ENCODE measurements at places on chromosomes 4 and X.
A peak's percentile ranks its signal among the peaks of the same experiment; 100 is the strongest.

GRCh38 chr4:83248486-83248885 lies 36.1 kb downstream of the COQ2 start:
- no peak for DNase-seq

- no peak for DNase-seq
These were observed 5.1 kb downstream of the PSAPL1 start for GRCh38 chr4:7429601-7430078.

- DNase-seq: no peak
These were observed 149.1 kb downstream of the GRXCR1 start for GRCh38 chr4:43041632-43042031.

- DNase-seq: no peak
These were observed 123.9 kb downstream of the ANTXR2 start for GRCh38 chr4:79949178-79949577.

DNA sequence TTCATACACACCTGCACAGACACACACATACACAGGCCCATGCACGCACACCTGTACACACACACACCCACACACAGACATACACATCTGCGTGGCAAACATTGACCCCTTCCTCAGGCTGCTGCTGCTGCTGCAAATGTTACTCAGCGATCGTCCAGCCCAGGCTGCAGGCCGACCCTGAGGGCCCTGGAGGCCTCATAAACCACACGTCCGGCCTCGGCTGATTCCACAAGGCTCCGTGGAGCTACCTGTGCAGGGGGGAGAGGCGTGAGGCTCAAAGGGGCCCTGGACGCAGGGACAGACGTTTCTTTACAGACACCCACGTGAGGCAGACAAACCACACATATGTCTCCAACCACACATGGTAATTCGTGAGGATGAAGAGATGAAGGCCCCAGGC lies 53.9 kb upstream of the PPP2R3B start:
- DNase-seq: no peak

DNA sequence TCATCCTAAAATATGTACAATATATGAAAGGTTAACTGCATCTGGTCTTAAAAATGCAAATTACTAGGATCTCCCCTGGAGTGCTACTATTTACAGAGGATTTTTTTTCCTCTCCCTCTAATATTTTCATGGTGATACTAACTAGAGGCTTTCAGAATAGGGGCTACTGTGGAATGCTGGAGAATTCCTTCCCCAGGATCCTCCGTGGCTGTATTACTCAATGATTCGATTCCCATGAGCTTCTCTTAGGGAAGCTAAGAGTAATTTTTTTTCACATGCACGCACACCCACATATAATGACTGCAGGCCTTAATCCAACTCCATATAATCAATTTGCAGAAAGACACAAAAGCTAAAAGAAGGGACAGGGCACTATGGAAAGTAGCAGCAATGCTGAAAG lies 184.7 kb downstream of the ARHGAP6 start:
- DNase-seq: no peak

DNA sequence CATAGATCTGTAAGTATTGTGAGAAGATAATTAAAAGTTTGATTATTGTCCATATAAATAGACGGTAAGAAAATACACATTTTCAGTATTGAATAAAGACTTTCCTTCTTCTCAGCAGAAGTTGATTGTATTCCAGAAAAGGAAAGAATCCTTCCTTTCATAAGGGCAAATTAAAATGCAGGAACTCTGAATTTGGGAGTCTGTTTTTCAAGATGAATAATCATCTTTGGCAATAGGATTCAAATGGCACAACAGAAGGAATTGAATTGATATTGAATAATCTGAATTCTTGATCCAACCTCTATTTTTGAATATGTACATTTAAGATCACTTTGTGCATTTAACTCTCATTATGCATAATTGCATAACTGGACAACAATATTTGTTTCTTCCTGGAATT lies 149.3 kb downstream of the DMD start:
- no peak for DNase-seq

DNA sequence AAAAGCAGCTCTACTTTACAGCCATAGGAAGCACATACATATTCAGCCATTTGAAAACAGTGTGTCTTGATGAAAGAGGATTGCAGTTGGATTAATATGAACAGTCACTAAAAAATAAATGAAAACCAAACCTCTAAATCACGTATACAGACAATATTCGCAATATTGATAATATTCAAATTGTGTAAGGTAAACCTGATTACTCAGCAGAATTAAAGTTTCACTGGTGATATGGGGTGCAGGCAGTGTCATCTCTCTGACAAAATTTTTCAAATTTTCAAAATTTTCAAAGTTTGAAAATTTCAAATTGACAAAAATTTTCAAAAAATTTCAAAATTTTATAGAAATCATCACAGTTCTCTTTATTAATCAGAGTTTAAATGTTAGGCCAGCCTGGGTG lies 55.7 kb downstream of the FAT4 start:
- no peak for DNase-seq

GRCh38 chrX:121571333-121571732 lies 523.9 kb downstream of the GLUD2 start:
- no peak for DNase-seq

GRCh38 chrX:38891641-38892413 lies 90.6 kb downstream of the MID1IP1 start:
- DNase-seq: no peak

GRCh38 chrX:30525732-30526131 lies 51.8 kb downstream of the TASL start:
- DNase-seq: no peak

GRCh38 chrX:17737986-17738713 lies 857 bp downstream of the SCML1 start:
- no peak for DNase-seq

GRCh38 chrX:109049903-109050302 lies 313.5 kb upstream of the IRS4 start:
- no peak for DNase-seq

GRCh38 chrX:867966-868647 lies 237.5 kb downstream of the SHOX start:
- no peak for DNase-seq

GRCh38 chr4:1177274-1178141 lies 5.1 kb upstream of the SPON2 start:
- no peak for DNase-seq

GRCh38 chr4:29046781-29047180 lies 1673.4 kb upstream of the PCDH7 start:
- no peak for DNase-seq

GRCh38 chrX:79138658-79139241 lies 5.7 kb upstream of the GPR174 start:
- DNase-seq: no peak

DNA sequence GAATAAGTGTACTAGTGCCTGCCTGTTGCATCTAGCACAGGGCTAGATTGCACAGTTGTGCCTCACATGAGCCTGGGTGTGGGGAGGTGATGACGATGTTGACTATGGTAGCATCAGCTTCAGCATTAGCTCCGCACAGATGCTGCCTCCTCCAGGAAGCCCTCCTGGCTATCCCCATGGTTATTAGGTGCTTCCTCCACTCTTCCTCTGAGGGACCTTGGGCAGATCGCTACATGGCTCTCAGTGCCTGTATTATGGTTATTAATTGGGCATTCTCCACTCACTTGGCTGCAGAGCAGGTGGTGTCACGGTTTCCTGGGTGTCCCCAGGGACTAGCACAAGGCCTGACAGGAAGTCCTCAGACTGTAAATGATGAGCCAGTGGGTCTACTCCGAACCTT lies 325.6 kb downstream of the ARHGAP10 start:
- DNase-seq: no peak

- no peak for DNase-seq
These were observed 89.7 kb downstream of the EPHA5 start for GRCh38 chr4:65580551-65580950.

DNA sequence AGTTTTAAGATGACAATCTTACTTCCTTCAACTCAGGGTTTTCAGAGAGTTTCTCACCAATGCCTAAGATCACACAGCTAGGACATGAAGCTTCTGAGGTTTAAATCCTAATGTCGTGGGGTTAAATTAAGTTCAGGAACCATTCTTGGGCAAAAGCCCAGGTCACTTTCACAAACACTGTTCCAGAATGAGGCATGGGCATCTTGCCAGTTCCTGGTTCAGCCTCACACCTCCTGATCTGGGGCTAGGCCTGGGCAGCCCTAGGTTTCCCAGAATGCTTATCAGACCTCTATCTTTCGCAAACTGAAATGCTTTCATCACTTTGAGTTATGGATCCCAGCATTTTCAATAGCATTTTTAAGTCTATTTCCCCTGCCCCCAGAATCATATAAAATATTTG lies 224.8 kb upstream of the EDA2R start:
- no peak for DNase-seq

GRCh38 chr4:116020141-116020722 lies 906.8 kb upstream of the NDST4 start:
- no peak for DNase-seq

- DNase-seq: peak; percentile 40
These were observed 367.6 kb downstream of the BCOR start for GRCh38 chrX:39729981-39730661.

DNA sequence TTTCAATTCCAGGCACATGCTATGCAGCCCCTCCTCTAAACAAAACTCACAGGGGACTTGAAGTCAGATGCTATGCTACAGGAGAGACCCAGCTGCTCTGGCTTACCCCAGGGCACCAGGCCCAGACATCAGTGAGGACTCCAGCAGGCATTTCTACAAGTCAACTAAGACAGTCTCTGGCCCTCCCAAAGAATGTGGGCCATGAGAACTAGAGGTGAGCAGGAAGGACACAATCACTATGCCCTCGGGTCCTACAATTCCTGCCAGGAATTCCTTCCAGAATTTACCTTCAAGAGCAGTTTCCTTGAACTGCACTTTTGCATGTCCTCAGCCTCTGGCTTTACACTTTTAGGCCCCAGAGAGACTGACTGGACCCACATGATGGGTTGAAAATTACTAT lies 17.4 kb downstream of the TMEM192 start:
- DNase-seq: no peak

DNA sequence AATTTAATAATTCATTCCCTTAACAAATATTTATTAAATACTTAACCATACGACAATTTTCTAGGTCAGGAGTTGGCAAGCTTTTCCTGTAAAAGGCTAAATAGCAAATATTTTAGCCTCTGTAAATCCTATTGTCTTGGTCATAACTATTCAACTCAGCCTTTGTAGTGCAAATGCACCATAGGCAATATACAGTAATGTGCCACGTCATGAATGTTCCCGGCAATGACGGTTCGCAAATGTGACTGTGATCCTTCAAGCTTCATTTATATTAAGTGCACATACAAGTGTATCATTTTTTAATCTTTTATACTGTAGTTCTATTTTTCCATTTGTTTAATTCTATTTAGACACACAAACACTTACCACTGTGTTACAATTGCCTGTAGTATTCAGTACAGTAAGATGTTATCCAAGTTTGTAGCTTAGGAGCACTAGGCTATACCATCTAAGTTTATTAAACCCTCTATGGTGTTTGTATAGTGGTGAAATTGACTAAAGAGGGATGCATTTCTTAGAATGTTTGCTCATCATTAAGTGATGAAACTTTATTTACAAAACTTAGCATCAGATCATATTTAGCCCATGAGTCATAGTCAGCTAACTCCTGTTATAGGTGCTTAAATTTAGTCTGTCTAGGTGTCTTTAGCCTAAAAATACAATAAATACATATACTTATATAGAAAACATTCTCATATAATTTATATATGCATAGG lies 553.6 kb downstream of the STPG2 start:
- DNase-seq: no peak

DNA sequence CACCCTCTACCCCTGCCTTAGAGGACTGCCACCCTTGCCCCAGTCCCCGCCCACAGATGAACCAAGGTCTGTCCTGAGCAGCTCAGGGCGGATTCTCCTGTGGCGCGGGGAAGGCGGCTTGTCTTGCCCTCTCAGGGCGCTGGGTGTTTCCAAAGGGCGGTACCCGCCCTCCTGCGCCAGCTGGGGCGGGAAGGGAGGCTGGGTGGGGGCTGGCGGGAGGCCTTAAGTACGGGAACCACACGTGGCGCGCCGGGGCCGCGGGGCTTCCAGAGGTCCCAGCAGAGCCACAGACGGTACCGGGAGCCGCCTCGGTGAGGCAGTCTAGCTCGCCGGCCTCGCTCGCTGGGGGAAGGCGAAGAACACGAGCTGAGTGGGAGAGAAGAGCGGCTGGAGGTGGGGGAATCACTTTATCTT lies 361.1 kb downstream of the MID1IP1 start:
- DNase-seq: no peak

DNA sequence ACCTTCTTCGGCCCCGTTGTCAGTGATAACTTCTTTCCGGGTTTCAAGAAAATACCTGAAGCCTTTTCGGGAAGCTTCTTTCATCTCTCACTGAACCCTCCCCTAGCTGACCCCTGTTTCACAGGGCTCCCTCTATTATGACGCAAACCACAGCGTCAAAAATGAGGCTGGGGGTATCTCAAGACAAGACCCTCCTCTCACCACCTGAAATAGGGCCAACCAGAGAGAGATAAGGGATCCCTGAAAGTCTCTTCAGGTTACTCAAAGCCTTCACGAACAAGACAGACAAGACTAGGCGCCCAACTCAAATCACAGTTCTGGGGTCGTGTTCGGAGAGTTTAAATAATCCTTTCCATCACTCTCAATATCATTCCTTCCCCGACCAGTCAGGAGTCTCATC lies 1.2 kb downstream of the PHF8 start:
- no peak for DNase-seq

DNA sequence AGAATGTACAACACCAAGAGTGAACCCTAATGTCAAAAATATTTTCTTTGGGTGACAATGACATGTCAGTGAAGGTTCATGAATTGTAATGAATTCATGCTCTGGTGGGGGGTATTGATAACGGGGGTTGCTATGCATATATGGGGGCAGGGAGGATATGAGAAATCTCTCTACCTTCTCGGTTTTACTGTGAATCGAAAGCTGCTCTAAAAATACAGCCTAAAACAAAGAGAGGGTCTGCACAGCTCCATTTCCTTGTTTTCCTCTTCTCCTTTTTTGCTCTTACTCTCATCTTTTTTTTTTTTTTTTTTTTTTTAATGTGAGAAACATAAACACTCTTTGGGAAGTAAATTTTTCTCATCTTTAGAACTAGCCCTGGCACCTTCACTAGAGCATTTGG lies 85.8 kb downstream of the DCTD start:
- DNase-seq: no peak

GRCh38 chrX:76428243-76429130 lies 977 bp downstream of the MAGEE1 start:
- DNase-seq: no peak

- no peak for DNase-seq
These were observed 111.2 kb upstream of the RAPGEF2 start for GRCh38 chr4:158991534-158992155.

DNA sequence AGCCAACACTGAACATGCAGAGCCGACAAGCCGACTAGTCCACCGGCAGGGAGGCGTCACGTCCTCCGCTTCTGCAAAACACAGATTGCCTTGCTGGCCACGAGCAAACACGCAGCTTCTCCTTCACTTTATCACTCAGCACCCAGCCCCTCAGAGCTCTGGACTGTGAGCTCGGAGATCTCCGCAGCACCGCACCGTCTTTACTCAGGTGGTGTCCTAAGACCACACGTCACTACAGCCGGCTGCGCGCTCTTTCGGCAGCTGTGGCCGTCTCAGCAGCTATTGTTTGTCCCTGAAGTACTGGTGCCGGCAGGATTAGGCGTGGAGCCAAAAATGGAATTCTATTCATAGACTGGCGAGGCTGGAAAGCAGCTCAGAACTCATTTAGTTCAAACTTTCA lies 72.0 kb downstream of the FAT1 start:
- DNase-seq: no peak
